Activated T-cell treated with anti-CD3 and anti-CD28 coated beads for 24 hours (primary cell): ENCODE measurements at places on chromosomes 6 and 20.

DNA sequence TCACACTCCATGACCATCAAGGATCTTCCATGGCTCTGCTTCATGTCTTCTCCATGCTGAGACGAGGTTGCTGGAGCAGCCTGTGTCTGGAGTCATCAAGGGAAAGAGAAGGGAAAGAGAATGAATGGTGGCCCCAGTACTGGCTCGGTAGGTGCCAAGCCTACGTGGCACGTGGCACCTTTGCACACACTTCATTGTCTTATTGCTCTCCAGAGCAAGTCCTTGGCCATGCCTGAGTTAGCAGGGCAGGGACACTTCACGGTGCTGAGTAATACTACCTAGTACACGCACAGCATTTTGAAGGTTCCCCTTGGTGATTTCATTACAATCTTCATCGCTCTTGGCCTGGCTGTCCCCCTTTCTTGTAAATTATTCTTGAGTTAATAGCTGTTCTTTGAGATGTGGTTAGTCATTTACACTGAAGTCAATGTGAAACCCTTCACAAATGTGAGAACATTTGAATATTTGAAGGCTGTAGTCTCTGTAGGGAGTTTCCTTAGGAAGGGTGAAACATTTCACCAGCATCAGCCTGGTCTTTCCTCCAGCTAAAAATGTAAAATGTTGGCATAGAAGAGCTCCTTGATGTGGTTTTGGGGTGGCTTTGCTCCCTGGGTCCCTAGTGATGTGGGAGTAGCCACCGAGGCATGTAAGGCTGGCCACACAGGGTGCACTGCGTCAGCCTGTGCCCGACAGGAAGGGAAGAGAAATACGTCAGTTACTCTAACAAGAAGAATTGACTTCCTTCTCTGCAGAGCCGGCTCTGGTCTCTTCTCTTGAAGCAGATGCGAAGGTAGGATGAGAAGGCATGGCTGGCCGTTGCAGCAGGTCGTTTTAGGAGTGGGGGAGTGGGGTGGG is at the start of gene SYTL3:
Gene SYTL3, plus strand, starts transcription at position 766 of the 855 bp plus-strand sequence. CDS start 13,215 bp downstream, outside the sequence.
- peak; percentile 77 for DNase-seq

DNA sequence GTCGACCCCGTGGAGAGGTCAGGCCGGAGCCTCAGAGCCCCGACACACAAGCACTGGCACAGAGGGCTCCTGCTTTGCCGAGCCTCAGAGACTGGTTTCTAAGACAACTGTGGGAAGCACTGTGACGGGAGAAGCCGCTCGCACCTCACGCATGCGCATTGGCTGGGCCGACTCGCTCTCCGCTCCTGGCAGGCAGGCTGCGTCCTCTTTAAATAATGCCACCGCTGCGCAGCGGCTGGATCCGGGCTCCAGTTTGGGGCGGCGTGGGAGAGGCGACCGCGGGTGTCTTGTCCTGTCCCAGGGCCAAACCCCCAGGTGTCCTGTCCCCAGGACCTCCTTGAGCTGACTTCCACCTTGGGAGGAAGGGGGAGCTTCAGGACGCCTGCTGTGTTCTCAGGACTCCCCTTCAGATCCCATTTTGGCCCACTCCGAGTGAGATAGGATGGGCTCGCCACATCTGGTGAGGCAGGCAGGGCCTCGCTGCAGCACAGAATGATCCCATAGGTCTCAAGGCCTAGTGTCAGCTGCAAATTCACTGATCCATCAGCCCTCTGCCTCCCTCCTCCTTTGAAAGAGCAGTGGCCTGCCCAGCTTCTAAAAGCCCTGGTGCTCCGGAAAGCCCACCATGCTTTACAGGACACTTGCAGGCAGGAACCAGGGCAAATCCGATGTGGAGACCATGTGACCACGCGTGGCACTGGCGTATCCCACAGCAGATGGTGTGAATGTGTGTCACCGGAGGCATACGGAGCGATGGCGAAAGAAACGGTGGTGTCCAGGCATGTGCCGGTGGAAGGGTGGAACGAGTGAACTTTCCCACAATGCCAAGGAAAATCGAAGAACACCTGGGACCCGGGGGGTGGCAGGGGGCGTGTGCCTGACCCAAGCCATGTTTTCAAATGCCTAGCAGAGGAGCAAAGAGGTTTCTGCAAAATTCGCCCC is 169.3 kb upstream of the ZNF337 start:
- peak; percentile 68 for DNase-seq

GRCh38 chr6:96925290-96925687 is 761 bp downstream of the KLHL32 start:
- no peak for DNase-seq

- no peak for DNase-seq
Measured at GRCh38 chr6:130903007-130903406, 75.8 kb downstream of the SMLR1 start.
